Anterior cingulate cortex (tissue), 58 donors: ENCODE measurements at places on chromosomes 7 and 10.

DNA sequence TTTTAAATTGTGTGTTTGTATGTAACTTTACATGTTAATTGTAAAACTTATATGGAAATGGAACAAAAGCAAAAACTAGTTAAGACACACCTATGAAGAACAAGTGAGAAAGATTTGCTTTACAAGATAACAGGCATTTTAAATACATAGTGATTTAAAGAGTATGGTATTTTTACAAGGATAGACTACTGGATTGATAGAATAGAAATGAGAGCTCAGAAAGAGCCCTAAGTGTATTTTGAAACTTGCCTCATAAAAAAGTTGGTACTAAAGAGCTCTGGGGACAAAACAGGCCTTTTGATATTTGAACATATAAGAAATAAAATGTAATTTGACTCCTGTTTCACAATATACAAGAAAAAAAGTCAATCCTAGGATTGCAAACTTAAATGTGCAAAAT is 928.4 kb downstream of the REEP3 start:
- DNase-seq = no peak

DNA sequence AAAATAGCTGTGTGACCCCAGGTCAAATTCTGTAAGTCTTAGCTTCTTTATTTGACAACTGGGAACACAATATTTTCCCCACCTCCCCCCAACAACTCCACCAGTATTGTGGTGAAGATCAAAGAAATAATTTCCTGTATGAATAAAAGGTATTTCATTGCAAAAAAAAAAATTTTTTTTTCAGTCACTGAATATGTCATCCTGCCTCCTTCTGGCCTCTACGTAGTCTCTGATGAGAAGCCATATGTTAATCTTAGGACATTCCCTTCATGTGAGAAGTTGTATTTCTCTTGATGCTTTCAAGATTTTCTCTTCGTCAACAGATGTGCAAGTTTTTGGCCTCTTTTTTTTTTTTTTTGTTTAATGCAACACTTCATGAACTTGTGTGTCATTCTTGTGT is 33.0 kb downstream of the ZNF33A start:
- DNase-seq = no peak

DNA sequence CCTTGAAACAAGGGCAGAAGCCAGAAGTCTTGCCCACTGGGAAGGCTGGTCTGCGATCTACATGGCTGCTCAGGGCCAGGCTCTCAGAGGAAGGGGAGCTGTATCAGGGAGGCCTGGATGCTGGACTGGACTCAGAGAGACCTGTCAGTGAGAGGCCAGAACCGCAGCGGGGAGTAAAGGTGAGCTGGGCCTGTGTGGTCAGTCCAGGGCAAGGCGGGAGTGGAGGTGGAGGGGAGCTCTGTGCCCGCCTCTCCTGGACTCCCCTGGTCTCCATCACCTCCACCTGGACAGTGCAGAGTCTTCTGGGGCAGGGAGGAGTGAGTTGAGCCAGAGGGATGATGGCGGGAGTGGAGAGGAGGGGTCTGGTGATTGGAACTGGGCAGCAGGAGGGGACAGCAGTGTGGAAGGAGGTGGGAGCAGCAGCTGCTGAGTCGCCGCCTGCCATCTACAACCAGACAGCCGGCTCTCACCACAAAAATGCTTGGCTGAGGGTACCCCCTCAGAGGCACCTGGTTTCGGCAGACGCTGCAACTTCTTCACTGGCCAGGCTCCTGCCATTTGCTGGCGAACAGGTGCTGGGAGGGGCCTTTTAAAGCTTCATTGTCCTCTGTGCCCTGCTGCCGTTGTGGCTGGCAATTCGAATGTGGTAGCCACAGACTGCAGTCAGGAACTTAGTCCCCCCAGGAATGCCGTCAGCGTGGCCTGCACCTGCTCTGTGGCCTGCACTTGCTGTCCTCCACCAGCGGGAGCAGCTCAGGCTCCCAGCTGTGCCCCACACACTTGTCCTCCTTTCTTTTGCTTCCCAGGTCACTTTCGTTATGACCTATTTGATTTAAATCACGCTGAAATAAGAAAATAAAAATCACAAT is 3.5 kb downstream of the RASSF4 start:
- DNase-seq = no peak

- no peak for DNase-seq
Observed at GRCh38 chr10:125205431-125205830, 45.1 kb upstream of the CTBP2 start.

DNA sequence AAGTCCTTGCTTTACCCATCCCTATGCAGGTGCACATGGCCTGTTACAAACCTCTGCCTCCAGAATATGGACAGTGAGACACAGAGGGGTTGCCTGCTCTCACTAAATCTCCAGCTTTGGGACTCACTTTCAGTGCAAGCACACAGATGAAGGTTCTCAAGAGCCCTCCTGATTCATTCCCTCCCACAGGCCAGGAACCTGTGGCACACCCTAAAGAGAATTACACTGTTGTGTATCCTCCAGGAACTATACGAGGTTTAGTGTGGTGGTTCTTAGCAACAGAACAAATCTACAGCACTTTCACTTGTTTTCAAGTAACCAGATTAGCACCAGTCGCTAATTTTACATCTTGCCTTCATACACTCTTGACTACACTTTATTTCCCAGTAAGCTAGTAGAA is 192.3 kb downstream of the PLXNA4 start:
- DNase-seq = no peak

DNA sequence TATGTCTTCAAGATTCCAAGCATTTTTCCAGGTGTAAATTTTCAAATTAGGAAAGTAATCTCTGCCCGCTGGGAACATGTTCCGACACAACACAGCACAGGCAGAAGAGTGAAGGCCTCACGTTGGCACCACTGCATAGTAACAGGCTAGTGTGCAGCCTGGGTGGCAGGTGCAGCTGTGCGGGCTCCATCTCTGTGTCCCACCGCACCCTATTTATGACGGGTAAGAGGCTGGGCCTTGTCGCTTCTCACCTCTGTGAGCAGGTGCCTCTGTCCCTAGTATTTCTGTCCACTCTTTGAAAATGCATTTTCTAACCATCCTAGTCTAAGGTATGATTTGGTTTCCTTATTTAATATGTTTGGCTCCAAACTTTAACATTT is 24.1 kb downstream of the VIPR2 start:
- no peak for DNase-seq

DNA sequence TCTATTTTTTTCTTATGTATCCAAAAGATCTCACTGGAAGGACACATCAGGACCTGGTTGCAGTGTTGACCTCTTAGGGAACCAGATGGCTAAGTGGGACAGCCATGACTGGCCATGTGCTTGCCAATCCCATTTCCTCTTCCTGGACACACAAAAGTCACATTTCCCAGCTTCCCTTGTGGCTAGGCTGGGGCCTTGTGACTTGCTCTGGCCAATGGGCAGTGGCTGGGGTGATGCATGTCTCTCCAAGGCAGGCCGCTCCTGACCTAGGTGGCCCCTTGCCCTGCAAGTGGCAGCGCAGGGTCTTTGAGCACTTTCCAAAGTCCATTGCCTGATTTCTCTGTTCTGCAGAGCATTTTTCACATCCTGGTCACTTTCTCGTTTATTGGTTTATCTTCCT is 41.7 kb upstream of the HSPA12A start:
- no peak for DNase-seq

DNA sequence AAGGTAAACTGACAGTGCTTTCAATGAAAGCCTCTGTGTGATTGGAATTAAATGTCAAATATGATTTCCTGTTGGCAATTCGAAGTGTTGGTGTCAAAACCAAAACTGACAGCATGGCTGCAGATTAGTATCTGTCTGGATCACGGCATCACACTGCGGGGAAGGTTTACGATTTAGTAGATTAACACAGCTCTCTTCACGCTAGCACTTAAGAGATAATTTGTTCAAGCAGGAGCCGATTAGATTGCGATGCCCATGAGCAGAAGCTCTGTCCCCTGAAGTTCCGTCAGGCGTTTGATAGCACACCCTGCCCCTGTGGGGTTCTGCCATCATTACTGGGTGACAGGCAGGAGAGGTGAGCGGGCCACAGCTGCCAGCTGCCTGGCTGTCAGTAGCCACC is 279.5 kb upstream of the AUTS2 start:
- DNase-seq = no peak

GRCh38 chr10:101752241-101752640 is 23.7 kb downstream of the FGF8 start:
- no peak for DNase-seq

GRCh38 chr7:1481300-1481699 is 22.0 kb upstream of the MICALL2 start:
- DNase-seq = no peak

DNA sequence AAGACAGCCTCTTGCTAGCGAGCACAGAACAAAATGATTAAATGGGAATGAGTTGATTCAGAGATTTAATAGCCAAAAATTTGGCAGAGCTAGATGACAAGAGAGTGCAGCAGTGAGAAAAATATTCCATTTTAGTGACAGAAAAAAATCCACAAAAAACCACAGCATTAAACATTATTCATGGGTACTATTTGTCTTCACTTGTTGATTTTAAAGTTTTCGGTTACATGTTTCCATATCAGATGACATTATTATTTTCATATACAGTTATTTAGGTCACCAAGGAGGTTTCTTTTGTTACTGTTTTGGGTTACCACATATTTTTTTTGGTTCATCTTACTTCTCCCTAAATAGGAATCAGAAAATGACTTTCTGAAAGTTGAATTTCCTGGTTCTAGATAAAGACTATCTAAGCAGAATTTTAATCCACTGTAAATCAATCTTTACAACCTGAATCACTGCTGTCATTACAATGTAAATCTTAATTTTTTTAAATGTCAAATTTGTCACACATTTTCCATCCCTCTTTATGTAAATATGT is 87.9 kb downstream of the SVIL start:
- no peak for DNase-seq

- DNase-seq = no peak
Observed at GRCh38 chr7:138024343-138024691, 22.4 kb upstream of the CREB3L2 start.

DNA sequence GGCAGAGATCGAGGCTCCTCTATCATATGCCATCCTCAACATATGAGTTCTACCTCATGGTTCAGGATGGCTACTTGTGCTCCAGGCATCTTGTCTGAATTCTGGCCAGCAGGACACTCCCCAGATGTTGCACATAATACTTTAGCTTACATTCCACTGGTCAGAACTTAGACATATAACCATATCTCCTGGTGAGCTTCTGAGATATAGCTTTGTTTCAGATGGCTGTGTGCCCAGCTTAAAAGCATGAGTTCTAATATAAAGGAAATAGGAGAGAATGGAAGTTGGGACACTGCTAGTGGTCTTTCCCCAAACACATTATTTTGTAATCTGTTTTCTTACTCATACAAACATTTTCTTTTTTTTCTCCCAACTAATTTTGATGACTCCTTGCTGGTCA is 50.8 kb upstream of the IFRD1 start:
- no peak for DNase-seq

DNA sequence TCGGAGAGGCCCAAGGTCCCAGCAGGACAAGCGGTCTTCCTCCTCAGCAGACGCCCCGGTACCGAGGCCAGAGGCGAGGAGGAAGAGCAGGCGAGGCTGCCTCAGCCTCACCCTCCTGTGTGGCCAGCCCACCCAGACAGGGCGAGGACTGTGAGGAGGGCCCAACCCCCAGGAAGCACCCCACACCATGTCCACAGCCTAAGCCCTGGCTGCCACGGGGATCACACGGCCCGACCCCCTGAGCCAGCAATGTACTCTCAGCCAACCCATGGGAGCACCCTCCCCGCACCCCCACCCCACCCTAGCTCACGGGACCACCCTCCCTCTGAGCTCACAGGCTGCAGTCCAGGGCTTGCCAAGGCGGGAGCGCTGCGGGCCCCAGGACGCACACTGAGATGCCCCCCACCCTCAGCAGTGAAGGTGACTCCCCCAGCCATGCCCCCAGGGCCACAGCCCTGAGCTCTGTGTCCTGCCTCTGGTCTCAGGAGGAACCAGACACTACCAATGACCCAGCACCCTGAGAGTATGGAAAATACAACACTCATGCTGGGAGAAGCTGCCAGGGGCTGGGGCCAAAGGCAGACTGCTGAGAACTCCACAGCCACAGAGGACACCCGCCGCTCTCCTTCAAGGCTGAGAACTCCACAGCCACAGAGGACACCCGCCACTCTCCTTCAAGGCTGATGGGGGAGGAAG is 93.6 kb downstream of the MAD1L1 start:
- no peak for DNase-seq

DNA sequence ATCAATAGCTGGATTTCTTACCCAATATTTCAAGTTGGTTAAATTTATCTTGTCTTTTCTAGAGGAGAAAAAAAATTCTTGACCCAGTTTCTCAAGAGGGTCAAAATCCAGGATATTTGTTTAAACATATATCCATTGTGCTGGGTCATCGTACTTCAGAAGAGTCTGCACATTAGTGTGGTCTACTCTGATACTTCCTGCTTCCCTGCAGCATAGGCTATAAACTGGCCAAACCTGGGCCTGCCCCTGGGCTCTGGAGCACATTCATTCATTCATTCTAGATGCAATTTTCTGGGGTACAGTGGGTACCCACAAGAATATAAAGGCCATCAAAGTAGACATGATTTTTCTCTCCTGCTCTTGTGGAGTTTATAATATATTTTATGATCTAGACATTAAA is 142.1 kb upstream of the WNT16 start:
- no peak for DNase-seq

- DNase-seq = no peak
Observed at GRCh38 chr7:124106575-124106974, 73.7 kb upstream of the TMEM229A start.

DNA sequence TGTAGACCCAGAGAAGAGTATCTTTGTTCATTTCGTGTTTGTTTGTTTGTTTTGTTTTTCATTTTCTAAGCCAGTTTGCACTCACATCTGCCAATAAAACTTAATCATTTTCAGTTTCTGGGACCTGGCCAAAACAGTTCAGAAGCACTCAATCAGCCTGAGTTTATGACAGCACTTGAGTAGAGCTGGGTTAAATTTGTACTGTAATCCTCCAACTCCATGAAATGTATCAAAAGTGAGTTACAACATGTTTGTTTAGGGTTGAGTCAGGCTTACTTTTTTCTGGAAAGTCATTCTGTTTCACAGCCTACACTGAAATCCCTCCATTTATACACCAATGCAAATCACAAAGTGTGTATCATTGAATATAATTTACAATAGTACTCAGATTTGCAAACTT is 91.9 kb downstream of the ZWINT start:
- no peak for DNase-seq

DNA sequence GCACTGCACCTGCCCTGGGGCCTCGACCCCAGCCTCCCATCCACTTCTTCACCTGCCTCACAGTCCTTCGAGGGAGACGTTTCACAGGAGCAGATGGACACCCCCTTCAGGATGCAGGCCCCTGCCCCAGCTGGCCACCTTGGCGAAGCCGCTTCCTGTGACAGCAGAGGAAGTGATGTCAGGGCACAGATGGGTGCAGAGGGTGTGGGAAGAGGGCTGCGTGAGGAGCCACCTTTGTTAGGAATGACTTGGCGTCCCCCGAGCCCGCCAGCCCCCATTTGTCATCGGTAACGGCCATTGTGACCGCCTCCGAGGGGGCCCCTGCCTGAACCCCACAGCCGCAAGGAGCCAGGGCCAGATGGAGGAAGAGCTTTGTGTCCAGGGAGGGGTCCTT is 47.4 kb upstream of the SLC29A3 start:
- no peak for DNase-seq

DNA sequence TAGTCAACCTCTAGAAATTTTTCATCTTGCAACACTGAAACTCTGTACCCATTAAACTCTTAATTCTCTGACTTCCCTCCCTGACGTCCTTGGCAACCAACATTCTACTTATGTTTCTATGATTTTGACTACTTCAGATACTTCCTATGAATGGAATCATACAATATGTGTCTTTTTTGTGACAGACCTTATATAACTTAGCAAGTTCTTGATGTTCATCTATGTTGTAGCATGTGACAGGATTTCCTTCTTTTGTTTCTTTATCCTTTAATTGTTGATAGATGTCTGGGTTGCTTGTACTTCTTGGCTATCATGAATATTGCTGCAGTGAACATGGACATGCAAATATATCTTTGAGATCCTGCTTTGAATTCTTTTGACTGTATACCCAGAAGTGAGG is 240.8 kb downstream of the ADK start:
- DNase-seq = no peak
